ENCODE measurements at places on chromosomes 11 and 22. TPM values are rescaled to one million over a fixed set of nuclear protein-coding genes. Genes with fewer than 3 reads are reported as not detected.

Gene KCNQ1
- 1.9 TPM for total RNA-seq

Gene JHY
- total RNA-seq = 0.64 TPM

Gene CRACR2B
- total RNA-seq = not detected

Gene SYT8
- 2.1 TPM for total RNA-seq

Gene RAB38
- not detected for total RNA-seq

Gene MS4A14
- total RNA-seq = not detected

Gene OR51E2
- not detected for total RNA-seq

Gene CCDC73
- total RNA-seq = not detected

Gene GGT5
- total RNA-seq = not detected

Gene PRPF19
- total RNA-seq = 56.3 TPM

Gene NUP160
- 42.3 TPM for total RNA-seq

Gene PKNOX2
- total RNA-seq = 0.12 TPM

DNA sequence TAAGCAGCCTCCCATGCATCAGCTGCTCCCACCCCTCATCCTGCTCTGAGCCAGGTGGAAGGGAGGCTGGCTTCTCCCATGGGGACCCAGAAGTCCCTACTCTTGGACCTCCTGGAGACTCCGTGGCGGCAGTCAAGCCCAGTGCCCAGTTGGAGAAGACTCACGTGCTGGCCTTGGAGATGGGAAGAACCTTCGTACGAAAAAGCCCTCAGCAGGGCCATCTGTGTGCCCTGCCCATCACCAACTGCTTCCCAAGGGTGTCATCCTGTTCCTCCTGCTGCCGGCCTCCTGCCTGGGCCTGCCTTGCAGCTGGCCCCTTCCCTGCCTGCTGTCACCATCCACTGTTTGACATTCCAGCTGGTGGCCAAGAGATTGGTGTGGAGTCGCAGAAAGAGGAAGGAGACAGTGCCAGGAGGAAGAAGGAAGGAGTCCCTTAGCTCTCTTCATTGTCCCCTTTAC is 28.0 kb downstream of the ARHGAP1 start:
- DNase-seq = no peak

- DNase-seq = no peak
Measured at GRCh38 chr11:103582351-103582909, 454.0 kb upstream of the DDI1 start.

DNA sequence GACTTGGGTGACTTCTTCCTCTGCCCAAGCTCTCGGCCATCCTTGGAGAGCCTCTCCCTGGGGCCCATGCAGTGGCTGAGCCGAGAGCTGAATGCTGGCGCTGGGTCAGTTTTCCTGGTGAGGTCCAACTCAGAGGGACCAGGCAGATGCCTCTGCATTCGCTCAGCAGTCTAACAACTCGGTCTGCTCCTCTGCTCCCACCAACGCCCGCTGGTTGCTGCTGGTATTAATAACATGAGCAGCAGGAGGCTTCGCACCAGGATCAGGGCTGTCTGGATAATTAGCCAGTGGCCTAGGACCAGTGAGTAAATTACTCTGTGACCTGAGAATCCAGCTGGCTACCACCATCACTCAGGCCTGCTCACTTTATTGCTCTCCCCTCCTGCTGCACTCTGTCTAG is 77.7 kb upstream of the FAM181B start:
- no peak for DNase-seq

DNA sequence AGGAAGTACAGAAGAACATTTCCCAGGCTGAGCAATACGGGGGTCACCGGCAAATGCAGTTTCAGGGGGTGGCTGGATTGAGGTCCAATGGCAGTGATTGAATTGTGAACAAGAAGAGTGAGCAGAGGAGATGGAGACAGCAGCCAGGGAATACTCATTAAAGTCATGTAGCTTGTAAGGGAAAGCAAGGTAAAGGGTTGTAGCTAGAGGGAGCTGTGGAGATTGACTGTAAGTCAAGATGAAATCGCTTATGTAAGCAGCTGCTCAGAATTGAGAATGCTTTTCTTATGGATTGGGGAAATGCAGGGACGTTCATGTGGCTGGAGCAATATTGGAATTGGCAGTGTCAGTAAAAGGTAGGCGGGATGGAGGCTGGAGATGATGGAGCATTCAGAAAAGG is 111.4 kb upstream of the TBCEL start:
- peak; percentile 2 for DNase-seq

- no peak for DNase-seq
Measured at GRCh38 chr11:3927129-3927796, 71.8 kb downstream of the STIM1 start.

DNA sequence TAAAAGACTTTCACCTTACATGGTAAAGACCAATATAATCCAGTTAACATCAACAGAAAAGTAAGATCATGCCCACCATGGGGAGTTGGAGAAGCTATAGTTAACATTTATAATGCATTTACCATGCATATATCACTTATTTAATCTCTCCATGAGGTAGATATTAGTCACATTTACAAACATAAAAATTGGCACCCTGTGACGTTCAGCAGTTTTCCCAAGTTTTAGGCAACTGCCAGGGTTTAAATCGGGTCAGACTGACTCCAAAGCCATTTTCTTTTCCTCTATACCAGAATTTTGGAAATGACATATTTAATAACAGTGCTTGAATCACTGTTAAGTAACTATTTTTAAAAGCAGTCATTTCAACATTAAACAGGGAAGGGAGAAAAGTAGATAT is 266.3 kb downstream of the DDX10 start:
- no peak for DNase-seq

- DNase-seq = no peak
Measured at GRCh38 chr11:44071157-44071556, 5.1 kb downstream of the ACCS start.

- no peak for DNase-seq
Measured at GRCh38 chr11:116814502-116814901, 8.6 kb downstream of the APOA4 start.

DNA sequence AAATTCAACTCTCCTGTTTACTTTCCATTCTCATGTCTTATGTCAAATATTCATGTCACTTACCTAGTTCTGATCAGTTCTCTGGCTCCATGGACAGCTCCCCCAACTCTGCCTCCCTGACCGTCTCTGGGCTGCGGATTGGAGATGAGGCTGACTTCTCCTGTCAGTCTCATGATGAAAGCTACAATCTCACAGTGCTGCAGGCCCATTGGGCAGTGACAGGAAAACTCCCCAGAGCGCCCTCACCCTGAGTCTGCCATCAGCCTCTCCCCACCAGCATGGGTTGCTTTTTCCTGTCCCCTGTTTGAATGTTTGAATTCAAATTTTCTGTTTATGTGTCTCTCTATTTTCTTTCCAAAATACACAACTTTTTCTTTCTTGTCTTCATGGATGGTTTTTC is 63.8 kb upstream of the TOP3B start:
- no peak for DNase-seq

DNA sequence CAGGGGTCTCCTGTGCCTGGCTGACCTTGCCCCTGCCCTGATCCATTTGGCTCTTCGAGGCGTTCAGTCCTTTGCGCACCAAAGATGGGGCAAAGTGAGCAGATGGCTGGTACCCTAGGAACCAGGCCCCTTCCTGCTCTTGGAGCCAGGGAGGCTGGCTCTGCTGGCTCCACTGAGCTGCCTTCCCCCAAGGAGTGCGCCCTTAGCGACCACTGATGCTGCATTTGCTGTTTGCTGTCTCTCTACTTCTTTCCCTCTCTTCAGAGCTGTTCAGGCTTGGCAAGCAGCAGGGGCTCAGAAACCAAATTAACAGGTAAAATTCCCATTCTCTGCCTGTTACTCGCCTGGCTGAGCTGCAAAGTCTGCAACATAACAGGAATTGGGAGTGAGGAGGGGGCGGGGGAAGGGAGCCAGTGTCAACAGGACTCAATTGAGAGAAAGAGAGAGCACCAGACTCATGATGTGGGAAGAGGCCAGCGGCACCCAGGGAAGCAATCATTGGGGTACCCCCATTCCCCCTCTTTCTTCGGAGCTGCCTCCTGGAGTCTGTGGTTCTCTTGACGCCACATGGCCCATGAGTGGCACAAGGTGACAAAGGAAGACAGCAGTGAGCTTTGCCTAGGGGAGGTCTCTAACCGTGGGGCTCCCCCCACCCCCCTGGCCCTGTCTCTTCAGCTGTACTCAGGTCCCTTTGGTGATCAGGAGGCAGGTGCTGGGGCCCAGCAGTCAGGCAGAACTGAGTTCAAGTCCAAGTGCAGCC is 102.3 kb downstream of the TP53I11 start:
- DNase-seq = no peak

- DNase-seq = no peak
Measured at GRCh38 chr11:44949160-44950030, 1.3 kb downstream of the TP53I11 start.

DNA sequence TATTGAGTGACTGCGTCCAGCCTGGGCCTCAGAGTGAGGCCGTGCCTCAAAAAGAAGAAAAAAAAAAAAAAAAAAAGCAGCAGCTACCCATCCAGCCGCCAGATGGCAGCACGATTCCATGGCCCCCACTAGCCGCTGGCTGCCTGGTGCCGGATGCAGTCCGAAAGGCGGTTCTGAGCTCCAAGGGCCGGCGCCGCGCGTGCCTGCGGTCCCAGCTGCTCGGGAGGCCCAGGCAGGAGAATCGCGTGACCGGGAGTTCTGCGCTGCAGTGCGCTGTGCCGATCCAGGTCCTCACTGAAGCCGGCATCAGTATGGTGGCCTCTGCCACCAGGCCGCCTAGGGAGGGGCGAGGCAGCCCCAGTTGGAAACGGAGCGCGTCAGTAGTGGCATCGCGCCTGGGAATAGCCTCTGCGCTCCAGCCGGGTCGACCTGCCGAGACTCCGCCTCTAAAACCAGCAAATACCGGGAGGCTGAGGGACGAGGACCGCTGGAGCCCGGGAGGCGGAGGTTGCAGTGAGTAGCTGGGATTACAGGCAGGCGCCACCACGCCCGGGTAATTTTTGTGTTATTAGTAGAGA is 19.3 kb downstream of the SCARF2 start:
- DNase-seq = peak; percentile 54

DNA sequence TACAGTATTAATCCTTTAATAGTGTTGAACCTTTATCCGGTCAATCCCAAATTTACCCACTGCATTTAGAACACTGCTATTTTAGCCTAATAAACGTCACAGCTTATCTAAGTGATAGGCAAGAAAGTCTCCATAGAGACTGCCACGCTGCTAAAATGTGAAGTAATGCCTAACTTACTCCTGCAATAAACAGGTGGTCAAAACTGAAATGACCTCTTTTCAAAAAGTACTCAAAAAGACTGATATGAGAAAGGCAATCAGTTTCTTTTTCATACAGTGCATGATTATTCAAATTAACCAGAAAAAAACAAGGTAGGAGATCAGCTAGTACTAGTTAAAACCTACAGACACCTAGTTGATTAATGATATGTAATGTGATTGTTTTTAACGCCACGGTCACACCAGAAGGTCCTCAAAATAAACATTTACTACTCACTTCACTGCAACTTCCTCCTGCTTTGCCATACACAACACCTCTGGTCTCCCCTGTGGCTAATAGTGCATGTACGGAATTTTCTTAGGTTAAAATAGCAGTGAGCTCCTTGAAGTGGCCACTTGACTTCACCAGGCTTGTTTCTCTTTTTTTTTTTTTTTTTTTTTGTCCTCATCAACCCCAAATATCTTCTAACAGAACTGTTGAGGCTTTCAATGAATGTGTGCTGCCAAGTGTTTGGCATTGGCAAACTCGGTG is 8.8 kb downstream of the ATP5MG start:
- no peak for DNase-seq

DNA sequence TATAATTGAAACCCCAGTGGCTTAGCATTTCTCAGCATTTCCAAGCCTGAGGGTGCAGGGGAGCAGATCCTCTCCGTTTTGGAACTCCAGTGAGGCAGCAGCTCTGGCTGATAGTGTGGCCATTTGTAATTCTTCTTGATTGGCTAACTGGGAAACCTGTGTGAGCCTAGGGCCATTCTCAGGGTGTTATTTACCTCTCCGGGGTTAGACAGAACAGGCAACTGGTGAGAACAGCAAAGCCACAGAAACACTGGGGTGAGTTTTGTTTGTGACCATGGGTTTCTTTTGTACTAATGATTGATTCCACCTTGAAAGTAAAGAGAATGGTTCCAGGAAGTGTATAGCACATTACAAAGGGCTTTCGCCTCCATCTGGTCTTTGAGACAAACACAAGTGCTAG is 2.4 kb upstream of the OR4X2 start:
- DNase-seq = no peak

DNA sequence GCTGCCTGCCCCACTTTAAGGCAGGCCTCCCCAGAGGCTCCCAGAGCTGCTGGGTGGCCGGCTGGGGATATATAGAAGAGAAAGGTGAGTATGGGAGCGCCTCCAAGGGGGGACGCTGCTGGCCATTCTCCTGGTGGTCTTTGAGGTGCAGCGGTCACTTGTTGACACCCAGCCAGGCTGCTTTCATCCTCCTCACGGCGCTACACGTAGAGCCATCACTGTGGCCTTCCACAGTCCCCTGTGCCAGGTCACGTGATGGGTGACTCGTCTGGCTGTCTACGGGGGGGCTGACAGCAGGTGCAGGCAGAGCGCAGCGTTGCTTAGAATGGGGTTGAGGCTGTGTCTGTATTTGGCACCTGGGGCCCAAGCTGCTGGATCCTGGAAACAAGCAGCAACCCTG is 1.9 kb downstream of the ACR start:
- DNase-seq = no peak

DNA sequence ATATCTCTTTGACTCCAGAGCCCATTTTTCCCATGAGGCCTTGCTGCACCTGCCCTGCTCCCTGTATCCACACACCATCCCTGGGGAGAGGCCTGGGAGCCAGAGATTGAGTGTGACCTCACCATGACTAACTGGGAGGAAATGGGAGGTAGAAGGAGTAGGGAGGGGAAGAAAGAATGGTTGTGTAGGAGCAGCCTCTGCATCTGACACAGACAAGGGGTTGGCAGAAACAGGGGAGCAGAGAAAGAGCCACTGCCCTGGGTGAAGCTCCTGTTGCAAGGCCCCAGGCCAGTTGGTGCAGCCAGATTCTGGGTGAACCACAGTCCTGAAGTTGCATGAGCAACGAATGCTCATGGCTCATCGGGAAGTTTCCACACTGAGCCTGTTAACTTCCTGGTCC is 32.4 kb downstream of the POU2F3 start:
- peak; percentile 69 for DNase-seq

DNA sequence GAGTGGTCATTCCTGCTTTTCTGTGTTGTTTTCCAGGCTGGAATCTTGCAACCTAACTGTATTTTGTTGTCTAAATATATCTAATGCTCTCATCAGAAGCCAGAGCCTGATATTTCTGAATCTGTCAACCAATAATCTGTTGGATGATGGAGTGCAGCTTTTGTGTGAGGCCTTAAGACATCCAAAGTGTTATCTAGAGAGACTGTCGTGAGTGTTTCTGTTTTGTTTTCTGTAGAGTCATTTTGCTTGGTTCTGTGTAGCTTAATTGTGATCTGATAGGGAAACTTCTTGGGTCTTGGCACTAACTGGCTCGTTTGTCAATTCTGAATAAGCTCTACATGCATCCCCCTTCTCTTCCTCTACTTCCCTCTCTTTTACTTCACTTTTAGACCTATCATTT is 31.2 kb upstream of the RBMXL2 start:
- no peak for DNase-seq

- DNase-seq = no peak
Measured at GRCh38 chr11:19946681-19947080, 213.6 kb downstream of the DBX1 start.

Measured in A172 (cell line).